T-helper 1 cell (primary cell): ENCODE measurements at places on chromosomes 11 and 22.
A peak's percentile ranks its signal among the peaks of the same experiment; 100 is the strongest.

DNA sequence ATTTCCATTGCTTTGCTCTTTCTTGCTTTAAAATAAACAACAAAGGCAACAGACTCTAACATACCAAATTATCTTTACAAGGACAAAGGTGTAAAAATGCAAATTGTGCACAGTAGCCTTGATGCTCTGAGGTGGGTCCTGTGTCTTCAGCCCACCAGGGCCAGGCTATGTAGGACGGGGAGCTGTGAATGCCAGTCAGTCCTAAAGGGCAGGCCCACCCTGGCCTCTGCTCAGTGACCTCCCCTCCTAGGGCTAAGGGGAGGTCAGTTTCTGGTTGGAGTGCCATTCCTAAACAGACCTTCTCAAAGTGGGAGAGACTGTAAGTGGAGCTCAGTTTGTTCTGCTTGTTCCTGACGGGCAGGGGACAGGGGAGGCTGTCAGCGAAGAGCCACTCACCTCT, 78.0 kb upstream of the SUSD2 start:
- no peak for DNase-seq

DNA sequence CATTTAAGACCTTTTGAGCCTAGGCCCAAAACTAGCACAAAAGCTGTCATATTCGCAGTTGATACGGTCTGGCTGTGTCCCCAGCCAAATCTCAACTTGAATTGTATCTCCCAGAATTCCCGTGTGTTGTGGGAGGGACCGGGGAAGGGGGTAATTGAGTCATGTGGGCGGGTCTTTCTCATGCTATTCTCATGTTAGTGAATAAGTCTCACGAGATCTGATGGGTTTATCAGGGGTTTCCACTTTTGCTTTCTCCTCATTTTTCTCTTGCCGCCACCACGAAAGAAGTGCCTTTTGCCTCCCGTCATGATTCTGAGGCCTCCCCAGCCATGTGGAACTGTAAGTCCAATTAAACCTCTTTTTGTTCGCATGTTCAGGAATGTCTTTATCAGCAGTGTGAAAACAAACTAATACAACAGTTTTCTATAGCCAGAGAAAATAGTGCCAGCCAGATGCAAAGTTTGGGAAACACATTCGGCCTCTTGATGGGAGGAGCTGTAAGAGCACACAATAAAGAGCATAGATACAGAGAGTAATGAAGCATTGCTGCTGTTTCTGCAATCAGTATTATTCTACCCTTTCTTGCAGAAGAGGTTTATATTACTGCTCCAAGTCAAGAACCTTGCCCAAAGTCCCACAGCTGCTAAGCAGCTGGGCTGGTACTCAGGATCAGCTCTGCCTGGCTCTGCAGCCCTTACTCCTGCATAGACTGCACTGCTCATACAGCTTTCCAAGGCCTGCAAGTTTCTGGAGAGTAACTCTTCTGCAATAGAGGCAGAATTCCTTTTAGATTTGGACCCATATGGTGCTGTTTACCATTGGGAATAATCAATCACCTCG, 2.0 kb upstream of the ZNF195 start:
- no peak for DNase-seq

- no peak for DNase-seq
Measured at GRCh38 chr11:2315395-2316168, 13.8 kb downstream of the TSPAN32 start.

- peak; percentile 98 for DNase-seq
Measured at GRCh38 chr11:65890324-65891218, at the start of gene CCDC85B. Gene CCDC85B, plus strand, starts transcription at chr11:65890673. Its CDS starts 111 bp downstream, at chr11:65890784.

DNA sequence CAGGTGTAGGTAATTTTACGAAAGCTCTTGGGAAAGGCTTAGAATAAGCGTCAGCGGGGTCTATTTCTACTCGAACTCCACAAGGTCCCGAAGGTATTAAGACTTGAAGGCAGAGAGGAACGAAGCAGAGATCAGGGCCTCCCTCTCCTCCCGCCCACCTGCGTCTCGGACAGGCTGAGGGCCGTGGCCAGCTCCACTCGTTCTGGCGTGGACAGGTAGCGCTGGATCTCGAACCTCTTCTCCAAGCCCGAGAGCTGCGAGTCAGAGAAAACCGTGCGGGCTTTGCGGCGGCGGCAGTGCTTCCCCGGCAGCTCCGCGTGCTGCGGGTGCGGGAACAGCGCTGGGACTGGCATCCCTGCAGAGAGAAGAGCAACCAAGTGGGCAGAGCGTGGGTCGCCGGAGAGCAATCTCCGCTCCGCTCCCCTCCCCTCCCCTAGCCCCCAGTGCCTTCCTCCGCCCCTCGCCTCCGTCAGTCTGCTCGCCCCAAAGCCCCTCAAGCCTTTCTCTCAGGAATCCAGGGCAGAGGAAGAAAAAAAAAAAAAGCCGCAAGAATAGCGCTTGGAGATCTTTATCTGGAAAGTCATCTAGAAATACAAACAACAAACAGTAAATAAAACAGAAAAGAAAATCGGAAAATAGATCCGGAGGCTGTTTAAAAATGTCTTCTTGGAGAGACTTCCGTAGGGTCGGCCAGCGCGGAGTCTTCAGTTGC, 2.4 kb downstream of the BSX start:
- DNase-seq, result no peak

DNA sequence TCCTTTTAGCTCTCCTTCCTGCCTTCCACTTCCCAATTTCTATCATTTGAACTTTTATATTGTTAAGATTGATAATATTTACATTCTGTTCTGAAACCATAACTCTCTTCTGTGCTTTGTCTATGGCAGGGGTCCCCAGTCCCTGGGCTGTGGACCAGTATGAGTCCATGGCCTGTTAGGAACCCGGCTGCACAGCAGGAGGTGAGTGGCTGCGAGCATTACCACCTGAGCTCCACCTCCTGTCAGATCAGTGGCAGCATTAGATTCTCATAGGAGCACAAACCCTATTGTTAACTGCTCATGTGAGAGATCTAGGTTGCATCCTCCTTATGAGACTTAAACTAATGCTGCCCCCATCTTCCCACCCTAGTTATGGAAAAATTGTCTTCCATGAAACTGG, 48.4 kb upstream of the HEPHL1 start:
- no peak for DNase-seq

- no peak for DNase-seq
Measured at GRCh38 chr11:33731723-33732531, 4.3 kb downstream of the CD59 start.

- no peak for DNase-seq
Measured at GRCh38 chr11:1356007-1356435, 33.7 kb upstream of the BRSK2 start.
